RPMI8226 (cell line): ENCODE measurements at places on chromosomes 4 and X.

GRCh38 chrX:109954955-109955354, 48.0 kb upstream of the TMEM164 start:
- DNase-seq = no peak

DNA sequence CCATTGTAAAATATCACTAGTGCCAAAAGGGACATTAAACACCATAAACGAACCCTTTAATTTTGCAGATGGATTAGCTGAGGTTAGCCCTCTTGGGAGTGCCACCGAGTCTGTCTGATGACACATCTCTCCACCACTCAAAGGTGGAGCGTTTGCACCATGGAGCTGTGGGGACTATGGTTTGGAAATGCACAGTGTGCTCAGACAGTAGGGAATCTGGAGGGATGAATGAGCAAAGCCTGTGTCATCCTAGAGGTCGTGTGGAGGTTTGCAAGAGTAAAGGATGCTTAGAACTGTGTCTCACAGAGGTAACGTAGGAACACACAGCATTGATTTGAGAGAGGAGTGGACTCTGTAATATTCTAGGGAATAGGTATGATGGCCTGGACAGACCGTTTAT, 93.7 kb downstream of the CLNK start:
- DNase-seq = no peak

- no peak for DNase-seq
Observed at GRCh38 chr4:98493296-98493695, 165.1 kb downstream of the TSPAN5 start.

- DNase-seq = no peak
Observed at GRCh38 chr4:155924637-155925036, 21.1 kb downstream of the TDO2 start.
